ENCODE measurements at places on chromosomes 1 and 21.
A peak's percentile ranks its signal among the peaks of the same experiment; 100 is the strongest.

DNA sequence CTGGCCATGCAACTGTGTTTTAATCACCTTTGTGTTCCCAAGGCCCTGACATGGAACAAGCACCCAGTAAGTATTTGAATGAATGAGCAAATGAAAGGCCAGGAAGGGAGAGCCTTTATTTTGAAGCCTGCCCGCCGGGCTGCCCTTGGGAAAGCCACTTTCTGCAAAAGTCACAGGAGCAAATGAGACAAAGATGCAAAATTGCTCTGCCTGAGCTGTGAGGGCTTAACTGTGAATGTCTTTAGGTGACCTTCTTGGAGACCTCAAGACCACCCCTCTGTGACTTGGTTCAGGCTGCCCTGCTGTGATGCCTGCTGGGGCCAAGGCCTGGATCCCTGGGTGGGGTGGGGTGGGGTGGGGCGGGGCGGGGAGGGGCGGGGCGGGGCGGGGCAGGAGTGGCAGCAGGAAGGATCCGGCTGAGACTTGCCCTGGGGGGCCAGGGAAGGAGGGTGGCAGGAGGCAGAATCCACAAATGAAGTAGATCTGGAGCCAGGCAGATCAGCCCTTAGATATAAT lies 54.0 kb downstream of the RUNX3 start:
- no peak for DNase-seq

DNA sequence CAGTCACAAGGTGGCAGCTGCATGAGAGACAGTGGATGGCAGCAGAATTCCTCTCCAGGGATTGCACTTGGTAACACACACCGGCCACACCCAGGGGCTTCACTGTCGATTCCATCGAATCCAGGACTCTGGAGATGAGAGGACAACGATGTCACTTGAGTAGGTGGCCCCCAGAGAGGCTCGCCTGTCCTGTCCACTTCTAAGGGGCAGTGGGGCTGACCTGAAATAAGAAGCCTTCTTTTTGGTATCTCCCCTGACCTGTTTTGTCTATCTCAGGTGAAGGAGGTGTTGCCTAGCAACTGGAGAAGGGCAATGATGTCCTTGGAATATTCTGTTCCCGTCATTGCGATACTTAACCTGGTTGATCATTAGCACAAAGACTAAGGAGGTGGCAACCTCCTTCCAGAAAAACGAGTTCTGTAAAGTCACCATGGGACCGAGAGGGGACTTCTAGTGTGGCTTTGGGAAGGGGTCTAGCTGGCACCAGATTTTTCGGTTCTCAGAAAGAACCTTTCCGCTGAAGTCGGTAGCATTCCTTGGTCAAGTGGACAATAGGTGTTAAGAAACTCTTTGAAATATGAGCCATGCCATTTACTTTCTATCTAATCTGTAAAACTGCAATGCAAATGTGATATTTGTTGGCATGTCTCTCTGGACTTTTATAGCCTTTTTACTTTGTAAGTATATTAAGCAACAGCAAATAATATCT lies 85.2 kb upstream of the TMPRSS2 start:
- no peak for DNase-seq

DNA sequence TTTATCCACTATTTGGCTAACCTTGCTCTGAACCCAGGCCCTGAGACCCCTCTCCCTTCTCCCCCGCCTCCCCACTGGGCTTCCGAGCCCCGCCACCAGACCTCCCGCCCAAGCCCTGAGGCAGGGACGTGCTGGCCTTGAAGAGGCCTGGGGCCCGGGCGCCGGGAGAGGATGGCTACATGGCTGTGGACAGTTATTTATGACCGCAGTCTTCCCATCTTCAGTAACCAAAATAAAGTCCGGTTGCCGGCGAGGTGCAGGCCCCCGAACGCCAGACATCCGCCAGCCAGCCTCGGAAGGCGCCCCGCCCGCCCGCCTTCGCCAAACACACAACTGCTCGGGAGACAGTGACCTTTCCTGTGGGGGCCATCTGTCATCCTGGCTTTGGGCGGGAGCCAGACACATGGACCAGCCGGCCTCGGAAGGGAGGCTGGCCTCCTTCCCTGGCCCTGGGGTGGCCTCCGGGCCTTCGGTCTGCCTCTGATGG lies 69.0 kb downstream of the DHRS3 start:
- no peak for DNase-seq

GRCh38 chr1:46418976-46419375 lies 24.9 kb downstream of the FAAH start:
- no peak for DNase-seq

DNA sequence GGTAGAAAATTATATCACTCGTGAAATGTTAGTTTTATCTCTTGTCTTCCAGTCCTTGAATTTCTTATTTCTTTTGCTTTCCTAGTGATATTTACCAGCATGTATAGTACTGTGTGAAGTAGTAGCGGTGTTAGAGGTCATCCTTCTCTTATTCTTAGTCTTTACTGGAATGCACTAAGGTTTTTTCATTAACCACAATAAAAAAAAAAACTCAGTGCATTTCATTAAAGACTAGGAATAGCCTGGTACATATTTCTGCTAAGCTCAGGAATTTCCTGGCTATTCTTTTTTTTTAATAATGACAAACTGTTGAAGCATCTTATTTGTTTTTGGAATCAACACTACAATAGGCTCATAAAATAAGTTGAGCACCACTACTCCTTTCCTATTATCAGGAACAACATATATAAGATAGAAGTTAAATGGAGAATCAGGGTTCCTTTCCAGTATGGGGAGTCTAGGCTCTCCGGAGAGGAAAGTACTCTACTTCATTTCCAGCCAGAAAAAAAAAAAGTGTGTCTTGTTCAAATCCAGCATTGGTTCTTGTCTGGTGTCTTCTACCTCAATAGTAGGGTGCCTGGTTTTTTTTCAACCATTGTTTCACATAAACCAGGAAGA lies 60.0 kb downstream of the TNFSF18 start:
- DNase-seq, result no peak

DNA sequence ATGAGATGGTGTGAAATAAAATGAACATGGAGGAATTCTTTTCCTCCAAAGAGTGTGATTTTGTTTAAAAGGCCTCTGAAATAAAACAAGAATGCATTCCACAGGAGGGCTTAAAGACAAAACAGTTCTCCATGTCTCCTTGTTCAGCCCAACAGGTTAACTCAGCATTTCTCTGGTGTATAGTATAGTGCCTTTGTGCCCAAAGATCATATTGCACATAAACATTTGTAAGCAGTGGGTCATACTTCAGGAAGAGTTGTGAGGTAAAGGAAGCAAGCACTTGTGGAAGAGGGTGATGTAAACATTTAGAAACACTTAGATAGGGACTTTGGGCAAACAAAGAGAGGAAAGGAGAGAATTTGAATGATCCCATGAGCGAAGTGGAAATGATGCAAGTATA lies 433.9 kb downstream of the SIPA1L2 start:
- no peak for DNase-seq

GRCh38 chr1:63103682-63104081 lies 218.7 kb upstream of the FOXD3 start:
- no peak for DNase-seq

DNA sequence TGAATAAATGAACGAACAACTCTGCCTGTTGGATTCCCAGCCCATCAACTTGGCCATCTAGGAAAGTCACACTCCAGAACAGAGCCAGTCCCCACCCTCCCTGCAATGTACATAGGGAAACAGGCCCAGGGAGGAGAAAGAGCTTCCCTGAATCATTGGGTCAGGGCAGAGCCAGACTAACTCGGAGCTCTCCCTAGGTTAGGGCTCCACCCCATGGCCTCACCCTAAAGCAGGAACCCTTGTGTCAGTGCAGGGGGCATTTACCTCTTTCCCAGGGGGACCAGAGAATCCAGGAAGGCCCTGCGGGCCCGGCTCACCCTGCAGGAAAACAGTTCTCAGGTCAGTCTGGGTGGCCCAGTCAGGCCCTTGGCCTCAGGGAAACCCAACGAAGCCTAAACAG lies 11.6 kb downstream of the COL9A2 start:
- DNase-seq, result no peak

GRCh38 chr1:33234588-33234990 lies 21.7 kb upstream of the ZNF362 start:
- no peak for DNase-seq

- DNase-seq, result no peak
Measured at GRCh38 chr1:56466538-56466937, 112.8 kb downstream of the PLPP3 start.

- no peak for DNase-seq
Measured at GRCh38 chr1:205970486-205970885, 27.2 kb upstream of the SLC26A9 start.

- no peak for DNase-seq
Measured at GRCh38 chr1:96388421-96389310, 332.9 kb upstream of the PTBP2 start.

GRCh38 chr1:225860107-225860506 lies 22.1 kb downstream of the TMEM63A start:
- DNase-seq, result no peak

GRCh38 chr1:107530543-107530942 lies 389.7 kb downstream of the NTNG1 start:
- no peak for DNase-seq

- DNase-seq, result no peak
Measured at GRCh38 chr21:29250636-29251035, 48.1 kb upstream of the BACH1 start.

DNA sequence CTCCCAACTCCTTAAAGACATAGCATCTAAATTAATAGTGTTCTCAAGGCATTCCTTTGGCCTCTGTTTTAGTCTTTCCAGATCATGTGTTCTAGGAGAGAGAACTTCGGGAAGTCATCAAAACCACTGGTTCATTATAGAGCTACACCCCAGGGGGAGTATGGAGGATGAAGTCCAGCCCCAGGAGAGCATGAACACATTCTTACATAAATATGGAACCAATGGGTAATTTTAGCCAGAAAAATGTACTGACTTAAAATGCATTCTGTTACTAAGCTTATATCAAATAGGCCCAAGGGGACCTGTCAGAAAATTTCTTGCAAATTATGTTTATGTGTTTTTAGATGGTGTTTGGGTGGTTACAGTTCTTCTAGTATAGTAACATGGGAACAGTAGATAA lies 165.2 kb downstream of the NTMT2 start:
- DNase-seq, result no peak

- no peak for DNase-seq
Measured at GRCh38 chr1:16451841-16452528, 11.5 kb downstream of the NECAP2 start.

- no peak for DNase-seq
Measured at GRCh38 chr1:20143318-20143717, 4.2 kb downstream of the PLA2G2F start.

DNA sequence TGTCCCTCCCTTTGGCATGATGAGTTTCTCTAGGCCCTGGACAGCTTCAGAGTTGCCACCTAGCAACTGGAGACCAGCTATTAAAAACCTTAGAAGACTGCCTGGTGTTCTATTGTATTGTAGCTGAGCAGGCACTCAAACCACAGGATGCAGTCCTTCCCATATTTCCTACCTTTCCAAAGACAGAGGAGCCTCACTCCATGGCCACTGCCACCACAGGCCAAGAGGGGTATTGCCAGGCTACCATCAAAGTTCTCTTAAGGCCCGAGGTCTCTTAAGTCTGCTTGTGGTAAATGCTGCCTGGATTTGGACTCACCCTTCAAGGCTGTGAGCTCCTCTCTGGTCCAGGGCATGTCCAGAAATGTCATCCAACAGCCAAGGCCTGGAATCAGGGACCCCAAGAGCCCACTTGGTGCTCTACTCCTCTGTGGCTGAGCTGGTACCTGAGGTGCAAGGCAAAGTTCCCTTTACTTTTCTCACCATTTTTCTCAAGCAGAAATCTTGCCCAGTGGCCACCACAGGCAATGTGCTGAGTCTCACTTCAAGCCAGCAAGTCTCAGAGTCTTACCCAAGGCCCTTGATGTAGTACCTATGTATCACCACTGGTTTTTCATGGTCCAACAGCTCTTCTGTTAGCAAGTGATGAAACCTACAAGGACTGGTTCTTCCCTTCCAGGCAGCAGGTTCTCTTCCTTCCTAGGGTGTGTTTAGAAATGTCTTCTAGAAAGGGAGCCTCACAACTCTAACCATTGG lies 269.4 kb downstream of the AMY1C start:
- no peak for DNase-seq

DNA sequence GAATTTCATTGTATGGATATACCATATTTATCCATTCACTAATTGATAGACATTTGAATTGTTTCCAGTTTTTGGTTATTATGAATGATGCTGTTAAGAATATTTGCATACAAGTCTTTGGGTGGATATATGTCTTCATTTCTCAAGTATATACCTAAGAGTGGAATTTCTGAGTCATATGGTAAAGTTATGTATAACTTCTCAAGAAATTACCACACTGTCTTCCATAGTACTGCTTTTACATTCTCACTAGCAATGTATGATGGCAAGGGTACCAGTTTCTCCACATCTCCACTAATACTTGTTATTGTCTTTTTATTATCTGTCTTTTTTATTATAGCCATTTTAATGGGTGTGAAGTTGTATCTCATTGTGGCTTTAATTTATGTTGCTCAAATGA lies 74.6 kb upstream of the TENT5C start:
- no peak for DNase-seq

- no peak for DNase-seq
Measured at GRCh38 chr1:241964550-241965282, 7.1 kb downstream of the BECN2 start.

GRCh38 chr1:54474310-54475251 lies 68.4 kb upstream of the SSBP3 start:
- DNase-seq, result peak; percentile 40

GRCh38 chr1:18743233-18743632 lies 112.6 kb downstream of the PAX7 start:
- no peak for DNase-seq

DNA sequence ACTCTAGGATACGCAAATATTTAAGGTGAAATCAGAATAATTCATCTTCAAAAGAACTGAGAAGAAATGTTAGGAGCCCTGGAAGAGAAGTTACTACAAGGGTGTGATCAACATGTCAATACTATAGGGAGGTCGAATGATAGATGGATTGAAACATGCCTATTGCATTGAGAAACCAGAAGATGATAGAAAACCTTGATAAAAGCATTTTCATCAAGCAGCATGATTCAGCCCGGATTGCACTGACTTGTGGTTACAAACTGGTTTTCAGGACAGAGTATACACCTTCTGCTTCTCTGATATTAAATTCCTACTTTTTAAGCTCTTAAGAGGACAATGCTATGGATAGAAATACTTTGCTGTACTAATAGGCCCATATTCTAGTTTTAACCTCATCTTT lies 164.2 kb downstream of the FMN2 start:
- DNase-seq, result no peak

DNA sequence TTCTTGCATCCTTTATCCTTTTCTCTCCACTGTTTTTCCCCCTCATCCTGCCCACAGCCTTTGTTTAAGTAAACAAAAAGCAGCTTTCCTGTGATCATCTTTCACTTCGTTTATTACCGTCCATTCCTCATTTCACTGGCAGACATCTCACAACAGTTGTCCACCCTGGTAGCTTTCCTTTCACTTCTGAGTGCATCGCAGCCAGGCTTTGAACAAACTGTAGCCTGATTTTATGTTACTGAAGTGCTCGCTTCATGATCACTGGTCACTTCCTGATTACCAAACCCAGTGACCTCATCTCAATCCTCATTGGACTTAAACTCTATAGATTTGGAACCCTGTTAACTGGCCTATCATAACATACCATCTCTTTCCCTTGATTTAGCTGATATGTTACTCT lies 67.7 kb downstream of the SDCCAG8 start:
- no peak for DNase-seq

GRCh38 chr1:37878071-37878470 lies 18.7 kb upstream of the MTF1 start:
- no peak for DNase-seq

All from activated T-cell treated with anti-CD3 and anti-CD28 coated beads, Interleukin-2, amount 50 U/mL, for 1 hour (primary cell).